ENCODE measurements at places on chromosomes 2 and 18. TPM values are rescaled to one million over a fixed set of nuclear protein-coding genes. Genes with fewer than 3 reads are reported as not detected.

DNA sequence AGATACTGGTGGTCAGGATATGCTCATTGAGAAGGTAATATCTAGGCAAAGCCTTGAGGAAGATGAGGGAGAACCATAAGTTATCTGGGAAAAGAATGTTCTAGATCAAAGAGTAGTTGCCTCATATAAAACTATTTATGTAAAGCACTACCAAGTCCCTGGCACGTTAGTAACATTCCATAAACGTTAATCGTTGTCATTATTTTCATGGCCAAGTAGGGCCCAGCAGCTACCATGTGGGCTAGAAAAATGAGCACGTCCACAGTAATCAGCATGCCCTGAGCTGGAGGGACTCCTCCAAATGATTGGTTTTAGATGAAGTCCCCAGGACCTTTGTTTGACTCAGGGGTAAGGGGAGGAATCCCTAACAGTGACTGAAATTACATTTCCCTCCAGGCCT is 32.7 kb upstream of the AFTPH start:
- no peak for DNase-seq

DNA sequence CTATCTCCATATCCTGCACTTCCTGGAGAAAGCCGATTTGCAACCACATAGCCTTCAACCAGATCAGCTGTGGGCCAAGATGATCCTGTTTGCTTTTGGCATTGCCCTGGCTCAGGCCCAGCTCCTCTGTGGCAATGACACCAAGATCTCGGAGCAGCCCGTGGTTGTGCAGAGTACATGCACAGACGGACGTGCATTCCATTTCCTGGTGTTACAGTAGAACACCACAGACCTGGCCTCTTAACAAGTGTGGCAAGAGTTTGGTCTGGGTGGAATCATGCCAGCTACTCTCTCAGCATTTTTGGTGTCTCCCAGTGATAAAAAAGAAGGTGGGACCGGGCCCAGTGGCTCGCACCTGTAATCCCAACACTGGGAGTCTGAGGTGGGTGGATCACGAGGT is 20.0 kb downstream of the MALT1 start:
- DNase-seq, result no peak

GRCh38 chr2:88400037-88400767 is 52.3 kb downstream of the FOXI3 start:
- no peak for DNase-seq

GRCh38 chr2:179338681-179339080 is 74.0 kb upstream of the SESTD1 start:
- DNase-seq, result no peak

Gene IL1RL1
- 54.0 TPM for total RNA-seq

Gene ACTR3
- total RNA-seq, result 132 TPM

Gene SPDYA
- 0.31 TPM for total RNA-seq

Measured in left cardiac atrium (tissue), 4 donors.